ENCODE measurements at places on chromosomes 3 and 15.

- no peak for DNase-seq
Measured at GRCh38 chr3:48820612-48821324, 26.9 kb downstream of the PRKAR2A start.

DNA sequence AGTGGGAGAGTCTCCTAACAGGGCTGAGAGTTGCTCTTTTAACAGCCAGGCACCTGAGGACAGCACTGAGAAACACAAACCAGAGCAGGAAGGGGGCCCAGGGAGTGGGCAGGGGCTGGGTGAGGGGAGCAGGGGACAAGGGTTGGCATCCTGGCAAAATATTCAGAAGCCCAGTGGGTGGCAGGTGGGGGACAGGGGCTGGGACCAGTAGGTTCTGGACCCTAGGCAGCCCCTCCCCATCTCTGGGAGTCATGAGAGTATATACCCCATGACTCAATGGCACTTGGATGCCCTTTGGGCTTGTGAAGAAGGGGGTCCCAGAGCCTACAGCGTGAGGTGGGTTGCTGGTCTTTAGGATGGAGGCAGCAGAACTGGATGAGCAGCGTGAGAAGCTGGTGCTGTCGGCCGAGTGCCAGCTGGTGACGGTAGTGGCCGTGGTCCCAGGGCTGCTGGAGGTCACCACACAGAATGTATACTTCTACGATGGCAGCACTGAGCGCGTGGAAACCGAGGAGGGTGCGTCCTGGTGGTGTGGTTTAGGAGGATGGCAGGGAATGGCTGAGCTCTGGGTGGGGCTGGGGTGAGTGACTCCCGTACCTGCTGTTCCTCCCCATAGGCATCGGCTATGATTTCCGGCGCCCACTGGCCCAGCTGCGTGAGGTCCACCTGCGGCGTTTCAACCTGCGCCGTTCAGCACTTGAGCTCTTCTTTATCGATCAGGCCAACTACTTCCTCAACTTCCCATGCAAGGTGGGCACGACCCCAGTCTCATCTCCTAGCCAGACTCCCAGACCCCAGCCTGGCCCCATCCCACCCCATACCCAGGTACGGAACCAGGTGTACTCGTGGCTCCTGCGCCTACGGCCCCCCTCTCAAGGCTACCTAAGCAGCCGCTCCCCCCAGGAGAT, 24.2 kb downstream of the NBEAL2 start:
- no peak for DNase-seq

GRCh38 chr15:73110201-73110600, 57.9 kb downstream of the NEO1 start:
- no peak for DNase-seq

GRCh38 chr3:190886945-190887344, 24.5 kb upstream of the GMNC start:
- no peak for DNase-seq

- DNase-seq = no peak
Measured at GRCh38 chr3:3881050-3881449, 81.8 kb downstream of the LRRN1 start.

DNA sequence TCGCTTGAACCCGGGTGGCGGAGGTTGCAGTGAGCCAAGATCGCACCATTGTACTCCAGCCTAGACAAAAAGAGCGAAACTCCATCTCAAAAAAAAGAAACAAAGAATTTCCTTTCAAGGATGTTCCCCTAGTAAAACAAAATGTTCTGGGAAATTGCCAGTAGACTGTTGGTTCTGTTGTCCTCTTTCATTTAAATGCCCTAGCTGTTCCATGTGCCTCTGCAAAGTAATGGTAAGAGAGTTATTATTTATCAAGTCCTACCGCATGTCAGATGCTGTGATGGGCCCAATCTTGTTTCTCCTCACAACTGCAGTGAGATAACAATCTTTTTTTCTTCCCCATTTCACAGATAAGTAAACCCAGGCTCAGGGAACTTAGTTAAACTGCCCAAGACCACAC, 254.3 kb upstream of the TPM1 start:
- no peak for DNase-seq

GRCh38 chr3:99638167-99638948, at the start of gene COL8A1:
COL8A1 (plus strand) TSS chr3:99638594; CDS start chr3:99790683, 152,089 bp downstream.
- peak; percentile 78 for DNase-seq

GRCh38 chr15:91534976-91535375, 318.5 kb upstream of the SLCO3A1 start:
- no peak for DNase-seq

GRCh38 chr15:88649753-88650551, 11.1 kb downstream of the ISG20 start:
- no peak for DNase-seq

- DNase-seq = no peak
Measured at GRCh38 chr3:125349556-125350165, 25.5 kb downstream of the ZNF148 start.

DNA sequence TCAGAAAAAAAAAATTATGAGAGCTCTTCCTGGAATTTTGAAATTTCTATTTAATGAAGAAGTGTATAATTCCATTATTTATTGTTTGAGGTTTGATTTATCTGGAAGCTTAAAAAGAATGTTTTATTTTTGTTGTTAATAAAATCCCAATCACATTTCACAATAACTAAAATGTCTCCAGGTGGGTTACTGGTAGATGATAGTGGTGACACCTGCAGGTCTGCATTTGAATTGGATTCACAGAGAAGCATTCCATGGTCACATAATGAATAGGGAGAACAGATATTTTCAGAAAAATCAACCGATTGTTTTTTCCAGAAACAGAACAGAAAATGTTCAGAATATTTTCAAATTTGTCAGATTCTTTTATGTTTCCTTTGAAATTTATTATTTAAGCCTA, 48.3 kb downstream of the ASB7 start:
- no peak for DNase-seq
